ENCODE measurements at places on chromosomes 7 and 10.

DNA sequence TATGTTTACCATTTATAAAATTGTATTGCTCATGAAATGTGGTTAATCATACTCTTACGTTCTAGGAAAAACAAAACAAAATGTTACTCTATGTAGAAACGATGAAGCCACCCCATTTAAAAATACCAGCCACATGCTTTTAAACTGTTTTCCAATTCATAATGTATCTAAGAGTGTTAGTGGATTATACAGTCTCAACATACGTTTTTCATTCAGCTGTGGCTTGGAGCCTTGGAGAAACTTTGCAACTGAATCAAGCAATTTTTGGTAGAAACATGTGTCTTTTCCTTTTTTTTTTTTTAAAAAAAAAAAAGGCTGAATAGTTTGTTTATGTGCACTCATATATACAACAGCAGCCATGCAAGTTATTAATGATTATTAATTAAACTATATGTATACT lies 378.0 kb upstream of the SEMA3D start:
- no peak for DNase-seq

GRCh38 chr7:136637813-136638212 lies 230.6 kb upstream of the CHRM2 start:
- DNase-seq = no peak

DNA sequence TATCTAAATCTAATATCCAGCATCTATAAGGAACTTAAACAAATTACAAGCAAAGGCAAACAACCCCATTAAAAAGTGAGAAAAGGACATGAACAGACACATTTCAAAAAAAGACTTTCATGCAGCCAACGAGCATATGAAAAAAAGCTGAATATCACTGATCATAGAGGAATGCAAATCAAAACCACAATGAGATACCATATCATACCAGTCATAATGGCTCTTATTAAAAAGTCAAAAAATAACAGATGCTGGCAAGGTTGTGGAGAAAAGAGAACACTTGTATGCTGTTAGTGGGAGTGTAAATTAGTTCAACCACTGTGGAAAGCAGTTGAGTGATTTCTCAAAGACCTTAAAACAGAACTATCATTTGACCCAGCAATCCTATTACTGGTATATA lies 334.4 kb upstream of the CACNA2D1 start:
- no peak for DNase-seq

GRCh38 chr7:466465-467191 lies 53.0 kb downstream of the PDGFA start:
- DNase-seq = no peak

- DNase-seq = peak; percentile 74
Measured at GRCh38 chr7:90320801-90321494, at the start of gene FAM237B. Gene FAM237B, minus strand, starts transcription at chr7:90321304. Its CDS starts 1,556 bp downstream, at chr7:90319748.

- DNase-seq = no peak
Measured at GRCh38 chr10:12390733-12391132, 41.4 kb downstream of the CAMK1D start.

DNA sequence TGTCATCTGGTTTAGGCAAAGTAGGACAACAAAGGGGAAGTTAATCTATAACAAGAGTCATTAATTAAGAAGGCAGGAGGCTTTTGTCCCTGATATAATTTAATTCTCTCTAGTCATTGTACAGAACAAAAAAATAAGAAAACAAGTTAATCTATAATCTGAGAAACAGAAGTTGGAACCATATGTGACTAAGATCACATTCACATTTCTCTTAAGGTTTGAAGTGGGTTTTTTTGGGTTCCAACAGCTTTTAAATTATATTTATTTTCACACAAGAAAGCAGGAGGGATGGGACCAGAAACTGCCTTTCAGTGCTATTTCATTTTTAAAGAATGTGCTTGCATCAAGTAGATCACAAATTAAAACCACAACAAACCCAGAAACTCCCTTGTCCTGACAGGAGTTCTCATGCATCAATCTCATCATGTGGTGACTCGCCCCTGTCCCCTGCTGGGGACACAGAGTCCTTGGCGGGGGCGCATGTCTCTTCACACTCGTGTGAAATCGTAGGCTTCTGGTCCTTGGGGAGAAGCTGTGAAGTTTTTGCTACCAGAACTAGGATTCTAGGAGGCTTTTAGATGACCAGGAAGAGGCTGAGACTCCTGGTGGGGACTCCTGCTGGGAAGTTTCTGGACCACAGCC lies 10.1 kb upstream of the OPN4 start:
- DNase-seq = peak; percentile 48

DNA sequence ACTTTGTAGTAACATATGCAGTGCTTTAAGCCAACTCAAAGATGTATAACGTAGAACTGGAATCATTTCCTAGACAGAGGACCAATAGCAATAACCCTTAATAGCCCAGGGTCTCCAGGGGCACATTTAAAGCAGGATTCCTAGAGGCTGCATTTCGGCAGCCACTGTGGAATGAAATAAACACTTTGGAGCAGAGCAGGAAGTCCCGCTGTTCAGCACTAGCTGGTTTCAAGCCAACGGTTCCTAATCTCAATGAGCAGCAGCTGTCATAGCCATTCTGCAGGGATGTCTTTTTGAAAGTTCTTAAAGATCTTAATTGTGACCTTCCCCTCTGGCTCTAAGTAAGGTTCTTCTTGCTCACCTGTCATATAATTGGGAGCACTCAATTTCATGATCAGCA lies 18.4 kb upstream of the MACROH2A2 start:
- no peak for DNase-seq

DNA sequence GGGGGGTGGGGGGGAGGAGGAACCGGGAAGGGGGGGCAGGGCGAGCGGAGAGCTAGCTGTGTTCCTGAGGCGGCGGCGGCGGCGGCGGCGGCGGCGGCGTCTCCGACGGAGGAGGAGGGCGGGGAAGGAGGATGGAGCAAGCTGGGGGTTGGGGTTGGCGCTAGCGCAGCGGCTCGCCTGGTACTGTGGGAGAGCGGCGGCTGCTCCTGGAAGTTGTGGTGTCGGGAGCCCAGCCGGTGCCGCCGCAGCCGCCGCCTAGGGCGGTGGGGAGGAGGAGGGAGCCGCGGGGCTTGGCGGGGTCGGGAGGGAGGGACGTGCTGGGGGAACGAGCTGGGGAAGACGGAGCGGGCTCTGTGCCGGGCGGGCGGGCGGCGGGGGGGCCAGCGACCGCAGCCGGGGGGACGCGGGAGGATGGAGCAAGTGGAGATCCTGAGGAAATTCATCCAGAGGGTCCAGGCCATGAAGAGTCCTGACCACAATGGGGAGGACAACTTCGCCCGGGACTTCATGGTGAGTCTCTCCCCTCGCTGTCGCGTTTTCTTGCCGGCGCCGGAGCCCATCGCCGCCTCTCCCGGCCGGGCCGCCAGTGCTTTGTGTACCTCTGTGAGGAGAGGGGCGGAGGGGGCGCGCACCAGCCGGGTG lies at the start of gene PTPN12:
TSS of gene PTPN12 (plus strand) at position 160 of the 642 bp plus-strand sequence. CDS start at position 412, 252 bp downstream.
- DNase-seq = no peak

- no peak for DNase-seq
Measured at GRCh38 chr7:51123322-51124019, 193.1 kb downstream of the COBL start.

GRCh38 chr7:151941009-151941408 lies 15.2 kb upstream of the GALNTL5 start:
- DNase-seq = no peak

DNA sequence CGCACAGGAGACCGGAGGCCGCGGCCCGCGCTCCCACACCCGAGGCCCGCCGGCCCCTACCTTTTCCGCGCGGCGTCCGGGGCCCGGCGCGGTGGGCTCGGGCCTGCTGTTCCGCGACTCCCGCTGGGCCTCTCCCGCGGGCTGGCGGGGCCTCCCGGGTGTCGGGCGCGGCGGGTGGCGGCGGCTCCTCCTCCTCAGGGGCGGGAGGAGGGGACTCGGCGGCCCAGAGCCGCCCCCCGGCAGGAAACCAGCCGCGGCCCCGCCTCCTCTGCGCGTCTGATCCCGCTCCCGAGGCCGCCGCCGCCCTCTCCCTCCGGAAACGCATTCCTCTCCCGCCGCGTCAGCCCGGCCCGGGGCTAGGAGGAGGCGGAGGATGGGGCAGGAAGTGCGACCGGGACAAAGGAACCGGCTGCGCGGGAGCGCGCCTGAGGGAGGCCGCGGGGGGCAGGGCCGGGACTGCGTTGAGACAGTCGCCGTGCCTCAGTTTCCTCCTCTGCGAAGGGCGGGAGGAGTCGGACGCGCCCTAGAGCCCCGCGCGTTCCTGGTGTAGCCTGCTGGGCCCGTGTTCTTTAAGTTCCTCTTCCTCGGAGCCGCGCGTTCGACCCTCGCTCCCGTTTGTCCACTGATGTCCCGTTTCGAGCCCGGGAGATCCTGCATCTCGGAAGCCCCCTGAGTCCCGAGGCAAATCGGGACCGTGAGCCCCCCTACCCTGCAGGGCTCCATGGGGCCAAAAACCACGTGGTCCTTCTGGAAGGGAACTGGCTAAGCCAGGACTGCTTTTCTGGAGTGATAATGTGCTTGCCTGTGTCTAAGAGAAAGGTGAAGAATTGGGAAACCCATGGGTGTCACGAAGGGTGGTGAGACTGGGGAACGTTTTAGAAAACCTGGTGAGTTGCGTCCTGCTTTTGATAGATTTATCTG lies at the start of gene ITGB1:
TSS of gene ITGB1 (minus strand) at position 146 of the 921 bp plus-strand sequence. CDS start 22,672 bp downstream, outside the sequence.
- peak; percentile 97 for DNase-seq

GRCh38 chr7:55099821-55100543 lies 81.2 kb downstream of the EGFR start:
- no peak for DNase-seq

DNA sequence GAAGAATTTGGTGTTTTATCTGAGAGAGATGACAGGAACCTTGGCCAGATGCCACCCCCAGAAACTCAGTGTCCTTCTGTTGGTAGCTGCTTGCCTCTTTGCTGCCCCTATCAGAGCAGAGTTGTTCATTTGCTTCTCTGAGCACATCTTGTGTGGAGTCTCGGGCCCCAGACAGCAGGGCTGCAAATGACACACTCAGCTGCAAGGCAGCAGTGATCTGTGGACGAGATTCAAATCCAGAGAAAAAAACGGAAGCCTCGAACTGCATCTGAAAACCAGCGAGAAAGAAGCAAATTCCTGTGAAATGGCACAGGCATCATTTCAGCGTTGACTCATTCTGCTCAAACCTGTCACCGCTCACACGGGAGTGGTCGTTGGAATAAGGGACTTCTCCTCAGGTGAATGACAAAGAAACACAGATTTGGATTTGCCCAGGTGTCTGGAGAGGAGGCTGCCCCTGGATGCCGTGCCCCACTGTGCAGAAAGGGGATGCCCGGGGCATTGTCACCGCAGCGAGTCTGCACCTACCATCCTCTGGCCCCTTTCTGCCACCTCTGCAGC lies 144.7 kb downstream of the PFKFB3 start:
- DNase-seq = no peak

- no peak for DNase-seq
Measured at GRCh38 chr10:60524541-60524940, 134.9 kb upstream of the ANK3 start.

GRCh38 chr7:3712841-3713240 lies 411.8 kb downstream of the SDK1 start:
- DNase-seq = no peak

GRCh38 chr10:59587083-59587755 lies 122.4 kb downstream of the SLC16A9 start:
- no peak for DNase-seq

GRCh38 chr10:63554657-63555056 lies 33.5 kb downstream of the REEP3 start:
- no peak for DNase-seq

- DNase-seq = no peak
Measured at GRCh38 chr7:154978017-154978416, 24.9 kb downstream of the PAXIP1 start.

DNA sequence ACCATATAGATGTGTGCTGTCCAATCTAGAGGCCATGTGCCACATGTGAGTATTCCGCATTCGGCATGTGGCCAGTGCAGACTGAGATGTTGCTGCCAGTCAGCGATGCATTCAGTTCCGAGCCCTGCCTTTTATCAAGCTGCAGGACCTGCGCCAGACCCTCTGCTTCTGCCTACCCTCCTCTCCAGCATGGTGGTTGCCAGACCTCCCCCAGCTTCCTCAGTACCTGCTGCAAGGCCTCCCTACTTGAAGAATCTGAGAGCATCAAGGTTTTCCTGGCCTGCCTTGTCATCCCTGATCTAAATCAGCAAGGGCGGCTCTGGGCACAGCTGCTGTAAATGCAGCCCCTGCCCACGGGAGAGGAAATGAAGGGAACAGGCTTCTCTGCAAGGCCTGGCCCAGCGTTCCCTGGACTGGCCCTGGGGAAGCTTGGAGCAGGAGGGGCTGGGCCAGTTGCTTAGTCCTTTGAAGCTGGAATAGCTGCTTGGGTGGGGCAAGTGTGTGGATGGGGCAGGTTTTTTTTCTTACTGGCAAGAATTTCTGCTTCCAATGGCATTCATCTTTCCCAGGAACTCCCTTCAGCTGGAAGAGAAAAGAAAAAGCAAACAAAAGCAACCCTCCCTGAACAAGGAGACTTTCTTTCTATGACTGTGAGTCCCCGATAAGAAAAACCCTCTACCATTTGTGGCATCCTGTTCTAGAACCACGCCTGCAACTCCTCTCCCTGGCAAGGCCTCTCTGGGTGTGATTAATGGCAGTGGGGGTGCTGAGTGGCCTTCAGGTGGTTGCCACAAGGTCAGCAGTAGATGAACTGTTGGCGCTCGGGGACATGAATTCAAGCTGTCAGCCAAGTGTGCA lies 93.0 kb downstream of the NHLRC2 start:
- no peak for DNase-seq

GRCh38 chr7:129006636-129007414 lies 48.1 kb downstream of the TNPO3 start:
- no peak for DNase-seq

- no peak for DNase-seq
Measured at GRCh38 chr10:127919418-127920271, 12.7 kb downstream of the PTPRE start.

- no peak for DNase-seq
Measured at GRCh38 chr7:75878312-75878768, 494 bp upstream of the RHBDD2 start.

GRCh38 chr7:130838738-130839137 lies 104.7 kb upstream of the KLF14 start:
- DNase-seq = no peak

DNA sequence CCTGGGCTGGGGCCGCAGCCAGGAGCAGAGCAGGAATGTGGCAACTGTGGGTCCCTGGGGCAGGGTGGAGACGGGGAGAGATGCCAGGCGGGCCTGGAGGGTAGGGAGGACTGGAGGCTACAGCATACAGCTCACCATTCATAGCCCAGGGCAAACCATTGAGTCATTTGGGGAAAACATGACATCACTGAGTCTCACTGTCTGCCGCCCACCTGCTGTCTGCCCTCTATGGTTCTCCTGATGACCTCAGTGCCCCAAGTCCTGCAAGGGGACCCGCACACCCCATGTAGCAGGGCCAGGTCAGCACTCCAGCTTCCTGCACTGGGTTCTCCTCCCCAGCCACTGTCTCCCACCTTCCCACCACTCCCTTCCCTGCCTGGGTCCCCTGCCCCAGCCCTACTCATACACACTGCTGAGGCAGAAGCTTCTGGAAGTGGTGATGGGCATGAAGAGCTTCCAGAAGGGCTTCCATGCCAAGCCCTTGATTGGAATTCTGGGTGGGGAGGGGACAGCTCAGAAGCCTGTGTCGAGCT lies 10.4 kb downstream of the CHST3 start:
- no peak for DNase-seq

- DNase-seq = no peak
Measured at GRCh38 chr10:10351451-10351850, 666.2 kb upstream of the CELF2 start.

All from ecto neural progenitor cell (in vitro differentiated cells).